SW480 (cell line): ENCODE measurements at places on chromosomes 3 and 15.
A peak's percentile ranks its signal among the peaks of the same experiment; 100 is the strongest.

GRCh38 chr3:172259726-172260248, 188.5 kb downstream of the GHSR start:
- no peak for DNase-seq

GRCh38 chr3:45145681-45146614, at the start of gene CDCP1:
TSS of gene CDCP1 (minus strand) at chr3:45146378. CDS start at chr3:45146287, 91 bp downstream.
- DNase-seq: peak; percentile 81

DNA sequence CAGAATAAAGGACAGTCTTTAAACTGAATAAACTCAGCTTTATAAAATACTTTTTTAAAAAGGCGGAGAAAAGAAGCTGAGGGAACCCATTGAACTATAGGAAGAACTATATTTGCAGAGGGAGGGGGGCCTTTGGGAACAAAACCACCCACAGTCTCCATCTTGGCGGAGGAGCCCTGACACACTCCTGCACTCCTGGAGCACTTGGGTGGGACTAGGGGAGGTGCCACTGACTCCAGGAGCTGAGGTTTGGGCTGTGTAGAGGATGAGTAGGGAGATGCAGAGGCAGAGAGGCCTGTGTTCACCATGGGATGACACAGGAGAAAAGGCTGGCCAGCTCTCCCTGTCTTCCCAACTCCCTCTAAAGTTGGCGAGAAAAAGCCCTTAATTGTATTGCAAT, 35.8 kb downstream of the IFT122 start:
- DNase-seq: no peak

DNA sequence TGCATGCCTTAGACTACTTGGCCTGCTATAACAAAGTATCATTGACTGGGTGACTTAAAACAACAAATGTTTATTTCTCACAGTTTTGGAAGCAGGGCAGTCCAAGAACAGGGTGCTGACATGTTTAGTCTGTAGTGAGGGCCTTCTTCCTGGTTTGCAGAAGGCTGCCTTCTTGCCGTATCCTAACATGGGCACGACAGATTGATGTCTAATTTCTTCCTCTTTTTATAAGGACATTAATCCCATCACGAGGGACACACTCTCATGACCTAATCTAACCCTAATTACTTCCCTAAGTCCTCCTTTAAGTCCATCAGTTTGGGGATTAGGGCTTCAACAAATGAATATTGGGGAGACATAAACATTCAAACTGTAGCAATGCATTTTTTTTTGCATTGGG, 10.9 kb upstream of the GOLGA8B start:
- DNase-seq: no peak

- DNase-seq: no peak
Measured at GRCh38 chr15:87219650-87220615, 1036.6 kb downstream of the NTRK3 start.

GRCh38 chr3:58474348-58474911, 17.5 kb upstream of the KCTD6 start:
- DNase-seq: no peak

DNA sequence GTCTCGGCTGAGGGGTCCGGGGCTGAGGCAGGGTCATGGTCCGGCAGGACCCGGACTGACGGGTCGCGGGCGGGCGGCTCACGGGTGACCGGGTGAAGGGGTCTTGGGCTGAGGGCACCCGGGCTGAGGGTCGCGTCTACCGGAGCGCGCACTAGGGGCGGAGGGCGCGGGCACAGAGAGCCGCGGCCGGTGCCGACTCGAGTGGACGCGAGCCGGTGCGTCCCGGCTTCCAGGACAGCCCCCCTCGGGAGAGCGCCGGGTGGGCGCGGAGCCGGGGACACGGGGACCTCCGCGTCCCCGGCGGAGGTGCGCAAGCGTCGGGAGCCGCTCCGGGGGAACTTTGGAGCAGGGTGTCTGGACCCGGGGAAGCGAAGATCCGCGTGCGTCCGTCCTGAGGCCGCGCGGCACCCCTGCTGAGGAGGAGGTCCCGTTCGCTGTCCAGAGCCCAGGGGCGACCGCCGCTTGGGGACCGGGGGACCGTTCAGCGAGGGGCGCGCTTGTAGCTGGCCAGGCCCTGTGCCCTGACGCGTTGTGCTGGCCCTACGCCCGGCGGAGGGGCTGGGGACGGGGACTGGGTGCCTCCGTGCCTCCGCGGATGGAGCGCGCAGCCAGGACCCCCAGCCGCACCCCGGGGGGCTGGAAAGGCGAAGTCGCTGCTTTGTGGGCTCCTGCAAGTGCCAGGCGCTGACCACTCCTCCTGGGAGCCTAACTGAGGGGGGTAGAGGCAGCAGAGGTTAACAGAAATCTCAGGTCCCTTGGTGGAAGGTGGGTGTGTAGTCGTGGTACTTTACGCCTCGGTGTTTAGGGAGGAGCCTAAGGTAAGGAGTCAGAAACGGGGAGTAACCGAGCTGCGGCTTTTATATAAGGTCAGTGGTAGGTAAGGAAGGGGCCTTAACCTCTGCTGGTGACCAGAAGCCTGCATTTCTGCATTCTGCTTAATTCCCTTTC, at the start of gene PPARG:
Gene PPARG (plus strand): TSS at position 889 of the 948 bp plus-strand sequence. CDS start 90,642 bp downstream, outside the sequence.
- DNase-seq: peak; percentile 82

DNA sequence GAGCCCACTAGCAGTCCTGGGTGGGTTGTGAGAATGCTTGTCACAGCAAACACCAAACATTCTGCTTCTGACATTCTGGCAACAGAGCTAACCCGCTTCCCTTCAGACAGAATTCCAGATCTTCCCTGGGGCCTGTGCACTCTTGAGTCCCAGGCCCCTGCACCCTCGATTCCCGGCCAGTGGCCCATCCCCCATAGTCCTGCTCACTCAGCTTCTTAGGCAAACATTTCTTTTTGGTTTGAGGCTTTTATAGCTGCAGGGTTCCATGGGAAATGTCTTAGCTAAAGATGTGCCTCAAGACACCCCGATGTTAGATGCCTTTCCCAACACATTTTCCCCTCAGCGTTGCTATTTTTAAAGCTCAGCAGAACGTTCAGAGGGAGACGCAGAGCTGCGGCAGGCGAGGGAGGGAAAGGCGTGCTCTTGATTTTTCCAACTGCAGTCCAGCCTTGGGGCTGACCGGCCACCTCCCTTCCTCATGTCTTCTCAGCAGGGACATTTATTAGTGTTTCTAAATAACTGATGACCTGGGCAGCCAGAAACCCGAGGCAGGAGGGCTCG, 35.2 kb downstream of the ABTB1 start:
- no peak for DNase-seq

DNA sequence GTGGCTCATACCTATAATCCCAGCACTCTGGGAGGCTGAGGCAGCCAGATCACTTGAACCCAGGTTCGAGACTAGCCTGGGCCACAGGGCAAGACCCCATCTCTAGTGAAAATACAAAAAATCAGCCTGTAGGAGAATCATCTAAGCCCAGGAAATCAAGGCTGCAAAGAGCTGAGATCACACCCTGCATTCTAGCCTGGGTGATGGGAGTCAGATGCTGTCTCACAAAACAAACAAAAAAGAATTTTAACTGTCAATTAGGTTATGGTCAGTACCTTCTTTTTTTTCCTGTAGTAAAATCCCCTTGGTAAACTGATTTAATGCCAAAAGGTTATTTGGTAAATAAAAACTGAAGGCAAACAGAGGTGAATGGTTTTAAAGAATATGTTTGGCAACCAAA, 29.0 kb downstream of the TMCC1 start:
- no peak for DNase-seq

DNA sequence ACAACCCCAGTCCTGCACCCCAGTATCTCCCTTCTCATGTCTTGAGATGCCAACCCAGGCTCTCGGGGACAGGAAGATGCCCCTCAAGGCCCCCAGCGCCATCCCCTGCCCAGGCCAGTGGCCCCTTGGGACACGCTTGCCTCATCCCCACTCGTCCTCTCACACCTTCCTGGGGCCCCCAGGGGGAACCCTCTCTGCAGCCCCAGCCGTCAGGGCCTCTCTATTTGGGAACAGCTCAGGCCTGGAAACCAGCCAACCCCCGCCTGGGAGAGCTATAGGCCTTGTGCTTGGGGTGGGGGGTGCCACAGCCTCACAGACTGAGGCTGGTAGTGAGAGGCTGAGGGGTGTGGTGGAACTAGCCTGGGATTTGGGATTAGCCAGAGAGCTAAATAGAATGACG, 7.8 kb downstream of the LINGO1 start:
- no peak for DNase-seq

GRCh38 chr15:34161329-34161963, 48.5 kb downstream of the KATNBL1 start:
- no peak for DNase-seq

DNA sequence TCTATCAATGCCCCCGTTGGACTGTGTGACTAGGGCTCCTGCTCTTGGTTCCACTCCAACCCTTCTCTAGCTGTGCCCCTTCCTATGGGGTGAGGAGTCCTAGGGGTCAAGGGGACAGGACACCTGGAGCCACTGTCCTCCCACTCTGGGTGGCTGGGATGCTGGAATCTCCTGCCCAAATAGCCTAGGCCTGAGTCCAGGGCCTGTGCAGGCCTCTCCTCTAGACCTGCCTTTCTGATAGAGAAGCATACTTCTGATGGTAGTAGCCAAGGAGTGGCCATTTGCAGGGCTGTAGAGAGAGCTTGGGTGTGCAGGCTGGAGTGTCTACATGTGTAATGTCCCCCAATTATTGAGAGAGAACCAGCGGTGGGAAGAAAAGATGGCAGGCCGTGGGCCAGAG, 54.2 kb downstream of the ITGA11 start:
- no peak for DNase-seq

- DNase-seq: no peak
Measured at GRCh38 chr3:26350853-26351252, 271.7 kb upstream of the LRRC3B start.

GRCh38 chr3:113867506-113867905, 28.9 kb downstream of the GRAMD1C start:
- no peak for DNase-seq

- DNase-seq: no peak
Measured at GRCh38 chr3:176964661-176965060, 232.6 kb downstream of the TBL1XR1 start.

- no peak for DNase-seq
Measured at GRCh38 chr15:84658788-84659411, 901 bp upstream of the NMB start.

- DNase-seq: peak; percentile 91
Measured at GRCh38 chr15:69744391-69745162, 292.0 kb downstream of the RPLP1 start.

GRCh38 chr3:122458992-122459391, 43.1 kb upstream of the WDR5B start:
- peak; percentile 29 for DNase-seq

DNA sequence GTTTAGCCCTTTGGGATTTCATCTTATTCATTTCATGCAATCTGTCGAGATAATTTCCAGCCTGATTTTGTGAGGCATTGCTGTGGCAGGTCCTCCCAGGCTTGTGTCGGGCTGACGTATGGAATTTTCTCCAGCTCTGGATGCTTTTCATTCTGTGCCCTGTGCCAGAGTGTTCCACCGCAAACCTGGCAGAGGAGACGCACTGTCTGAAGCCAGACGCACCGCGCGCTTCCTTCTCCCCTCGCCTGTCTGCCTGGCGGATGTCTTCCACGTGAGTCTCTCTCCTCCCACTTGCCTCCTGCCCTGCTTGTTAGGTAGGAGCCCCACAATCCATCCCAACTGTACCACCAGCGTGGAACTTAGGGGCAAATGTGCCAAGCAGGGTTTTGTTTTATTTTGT, 20.1 kb upstream of the GLCE start:
- DNase-seq: no peak

DNA sequence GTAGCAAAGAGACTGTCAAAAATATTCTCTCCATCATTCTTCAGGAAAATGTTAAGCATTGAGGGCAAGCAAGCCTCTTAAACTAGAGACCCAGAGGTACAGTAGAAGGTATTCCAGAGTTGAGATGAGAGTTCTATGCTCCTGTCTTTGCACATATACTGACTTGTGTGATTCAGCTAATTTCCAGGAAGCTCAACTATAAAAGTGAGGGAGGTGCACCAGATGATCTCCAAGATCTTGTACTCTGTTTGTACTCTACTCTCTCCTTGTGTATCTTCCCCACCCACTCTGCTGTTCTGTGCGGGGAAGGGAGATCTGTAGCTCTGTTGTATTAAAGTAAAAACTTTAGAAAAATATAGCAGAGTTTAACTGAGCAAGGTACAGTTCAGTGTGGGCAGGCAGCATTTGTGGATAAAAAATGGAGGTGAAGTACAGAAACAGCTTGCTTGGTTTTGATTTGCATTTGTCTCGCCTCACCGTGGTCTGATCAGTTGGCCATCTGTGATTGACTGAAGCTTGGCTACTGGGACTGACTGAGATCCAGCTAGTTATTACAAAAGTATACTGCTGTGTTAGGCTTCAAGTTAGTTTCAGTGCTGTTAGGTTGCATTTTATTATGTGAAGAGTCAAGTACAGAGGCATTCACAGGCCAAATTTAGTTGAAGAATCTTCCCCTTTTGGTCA, 463.1 kb upstream of the GOLIM4 start:
- DNase-seq: no peak

DNA sequence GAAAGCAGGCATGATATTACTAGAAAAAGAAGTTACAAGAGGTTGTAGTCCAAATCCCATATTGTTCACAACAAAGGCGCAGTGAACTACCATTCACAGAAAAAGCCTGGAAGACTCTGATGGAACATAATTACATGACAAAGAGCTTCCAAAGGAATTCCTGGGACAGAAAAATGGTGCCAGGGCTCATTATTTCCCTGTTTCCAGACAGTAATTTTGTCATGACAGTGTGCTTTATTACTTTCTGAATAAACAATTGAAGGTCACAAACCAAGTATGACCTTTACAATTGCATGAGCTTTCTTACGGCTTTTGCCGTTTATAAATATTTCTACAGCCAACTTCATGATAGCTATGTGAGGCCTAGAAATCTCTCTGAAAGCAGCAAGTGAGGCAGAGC, 61.0 kb downstream of the CYFIP1 start:
- DNase-seq: no peak

- DNase-seq: no peak
Measured at GRCh38 chr3:129182390-129183185, 1.1 kb downstream of the CNBP start.

DNA sequence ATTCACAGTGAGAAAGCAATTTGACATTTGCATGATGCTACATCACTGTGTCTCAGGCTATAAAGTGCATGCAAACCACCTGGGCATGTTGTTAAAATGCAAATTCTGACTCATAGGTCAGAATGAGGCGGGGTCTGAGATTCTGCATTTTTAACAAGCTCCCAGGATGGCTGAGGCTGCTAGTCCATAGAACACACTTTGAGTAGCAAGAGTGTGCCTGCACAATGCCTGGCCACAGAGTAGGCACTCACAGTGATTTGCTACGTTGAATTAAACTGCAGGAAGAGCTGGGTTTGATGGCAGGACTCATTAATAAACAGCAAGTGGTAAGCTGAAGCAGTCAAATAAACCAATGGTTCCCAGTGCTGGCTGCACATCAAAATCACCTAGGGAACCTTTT, 48.1 kb downstream of the NTRK3 start:
- DNase-seq: no peak
